ENCODE measurements at places on chromosomes 16 and 17. TPM values are rescaled to one million over a fixed set of nuclear protein-coding genes. Genes with fewer than 3 reads are reported as not detected.

TEX19 gene
- total RNA-seq, result not detected

OR1F1 gene
- total RNA-seq, result not detected

BCO1 gene
- 5.1 TPM for total RNA-seq

HGS gene
- total RNA-seq, result 96.1 TPM

CLEC10A gene
- total RNA-seq, result not detected

CYGB gene
- total RNA-seq, result 14.3 TPM

UTS2R gene
- total RNA-seq, result not detected

GPR139 gene
- not detected for total RNA-seq
